Aorta (tissue), 5 donors: ENCODE measurements at places on chromosomes 11 and 22.

- no peak overlapping the region for H3K27ac ChIP-seq
- no peaks in the 10 kb centered on the region for H3K4me1 ChIP-seq
- H3K4me3 ChIP-seq: no peak overlapping the region
- no peak for DNase-seq
- H3K36me3 ChIP-seq: no peaks in the 10 kb centered on the region
- H3K27me3 ChIP-seq: no peaks in the 10 kb centered on the region
Observed at GRCh38 chr11:32884770-32885384, 7.7 kb upstream of the QSER1 start.

- no peaks in the 10 kb centered on the region for H3K27me3 ChIP-seq
- no peak for DNase-seq
- peak overlapping the region; percentile 29 for H3K27ac ChIP-seq
- peaks cover 5% of the 10 kb centered on the region for H3K36me3 ChIP-seq
- H3K4me3 ChIP-seq: no peak overlapping the region
Observed at GRCh38 chr11:12251666-12252560, 125.5 kb upstream of the PARVA start.

DNA sequence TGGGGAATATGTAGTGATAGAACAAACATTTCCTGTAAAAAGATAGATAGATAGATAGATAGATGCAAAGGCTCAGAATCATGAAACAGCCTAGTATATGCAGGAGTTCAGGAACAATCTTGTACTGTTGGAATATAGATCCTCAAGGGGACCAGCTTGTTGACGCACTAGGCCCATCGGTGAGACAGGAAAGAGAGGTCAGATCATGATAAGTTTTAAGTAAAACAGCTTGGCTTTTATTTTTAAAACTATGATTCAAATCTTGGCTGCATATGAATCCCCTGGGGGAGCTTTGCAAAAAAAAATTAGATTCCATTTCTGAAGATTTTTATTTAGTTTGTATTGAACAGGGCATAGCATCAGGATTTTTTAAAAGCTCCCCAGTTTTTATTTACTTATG is 185.8 kb downstream of the TRPC6 start:
- H3K4me1 ChIP-seq: no peaks in the 10 kb centered on the region
- H3K4me3 ChIP-seq: no peak overlapping the region
- DNase-seq: no peak
- no peak overlapping the region for H3K27ac ChIP-seq
- H3K36me3 ChIP-seq: no peaks in the 10 kb centered on the region

- H3K36me3 ChIP-seq: no peaks in the 10 kb centered on the region
- no peaks in the 10 kb centered on the region for H3K27me3 ChIP-seq
- peak; percentile 66 for DNase-seq
- H3K4me3 ChIP-seq: no peak overlapping the region
Observed at GRCh38 chr11:3222941-3223915, 4.6 kb upstream of the MRGPRG start.

DNA sequence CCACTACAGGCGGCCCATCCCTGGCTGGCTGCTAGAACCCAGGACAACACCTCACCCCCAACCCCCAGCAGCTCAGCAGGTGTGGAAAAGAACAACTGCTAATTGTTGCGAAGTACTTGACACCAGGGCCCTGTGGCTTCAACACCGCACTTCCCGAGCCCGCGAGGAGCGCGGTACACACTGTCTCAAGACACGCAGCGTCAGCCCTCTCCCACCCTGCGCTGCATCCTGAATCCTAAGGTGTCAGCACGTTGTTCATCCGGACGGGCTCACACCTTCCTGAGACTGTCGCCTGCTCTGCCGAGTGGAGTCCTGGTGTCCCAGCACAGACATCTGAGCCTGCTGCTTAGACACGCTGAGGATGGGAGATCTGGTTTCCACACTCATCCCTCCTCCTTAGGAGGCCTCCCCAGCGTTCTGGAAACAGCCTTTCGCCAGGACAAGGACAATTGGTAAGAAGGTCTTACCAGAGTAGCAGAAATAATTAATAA is 1336.2 kb downstream of the BRD1 start:
- H3K36me3 ChIP-seq: no peaks in the 10 kb centered on the region
- no peak overlapping the region for H3K4me3 ChIP-seq
- H3K27ac ChIP-seq: no peak overlapping the region

GRCh38 chr11:69637941-69638871 is 2.8 kb upstream of the CCND1 start:
- H3K4me1 ChIP-seq: no peaks in the 10 kb centered on the region
- no peaks in the 10 kb centered on the region for H3K27me3 ChIP-seq
- peak; percentile 83 for DNase-seq
- peak overlapping the region; percentile 13 for H3K27ac ChIP-seq
